Activated CD8-positive, alpha-beta memory T cell treated with anti-CD3 and anti-CD28 coated beads, Interleukin-2, amount 50 U/mL, for 48 hours (primary cell): ENCODE measurements at places on chromosomes 1 and 21.

DNA sequence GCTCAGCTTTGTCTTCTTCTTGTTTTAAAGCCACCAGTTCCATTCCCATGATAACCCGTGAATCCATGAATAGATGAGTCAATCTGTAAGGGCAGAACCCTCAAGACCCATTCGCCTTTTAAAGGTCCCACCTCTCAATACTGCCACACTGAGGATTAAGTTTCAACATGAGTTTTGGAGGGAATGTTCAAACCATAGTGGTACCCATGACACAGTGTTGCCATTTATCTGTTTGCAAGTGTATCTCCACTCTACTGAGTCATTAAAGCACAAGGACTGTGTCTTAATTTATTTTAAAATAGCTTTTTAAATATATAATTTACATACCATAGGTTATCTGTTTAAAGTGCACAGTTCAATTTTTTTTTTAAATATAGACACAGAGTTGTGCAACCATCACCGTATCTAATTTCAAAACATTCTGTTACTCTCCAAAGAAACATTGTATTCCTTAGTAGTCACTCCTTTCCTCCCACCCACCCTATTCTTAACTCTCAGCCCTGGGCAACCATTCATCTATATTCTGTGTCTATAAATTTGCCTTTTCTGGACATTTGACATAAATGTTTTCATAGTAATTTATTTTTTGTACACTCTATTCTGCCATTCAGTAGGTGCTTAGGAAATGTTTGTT, 4.8 kb upstream of the IL24 start:
- no peak for DNase-seq

GRCh38 chr1:112778137-112778536, 63.0 kb upstream of the PPM1J start:
- DNase-seq: no peak

- no peak for DNase-seq
These were observed 96.0 kb upstream of the SYT6 start for GRCh38 chr1:114249691-114250090.

- no peak for DNase-seq
These were observed 17.6 kb downstream of the RNU5D-1 start for GRCh38 chr1:44713321-44713781.

DNA sequence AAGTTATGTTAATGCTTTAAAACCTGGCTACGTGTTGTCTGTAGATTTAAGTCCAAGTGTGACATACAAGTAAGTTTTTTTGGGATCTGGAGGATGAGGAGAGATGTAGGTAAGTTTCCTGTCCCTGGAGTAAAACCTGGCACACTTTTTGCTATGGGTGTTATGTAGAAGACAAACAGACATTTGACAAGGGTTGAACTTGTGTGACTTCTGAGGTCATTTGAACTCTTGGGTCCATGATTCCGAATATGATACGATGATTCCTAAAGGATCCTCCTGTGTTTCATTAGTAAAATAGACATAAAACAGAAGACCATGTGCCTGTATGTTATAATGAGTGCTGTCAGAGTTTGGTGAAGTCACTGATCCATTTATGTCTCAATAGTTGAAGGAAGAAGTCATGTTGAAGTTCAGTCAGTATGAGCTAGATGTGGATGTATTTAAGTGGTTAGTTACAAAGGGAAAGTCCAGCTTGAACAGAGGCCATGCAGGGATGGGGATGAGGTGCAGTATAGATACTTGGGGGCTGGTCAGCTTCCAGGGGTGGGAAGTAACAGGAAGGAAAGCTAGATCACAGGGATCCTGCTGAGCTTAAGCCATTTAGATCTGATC, 44.3 kb downstream of the ARID1A start:
- DNase-seq: no peak

GRCh38 chr1:205572421-205572820, 59.4 kb downstream of the ELK4 start:
- DNase-seq: peak; percentile 3

GRCh38 chr1:201696217-201696761, 132.7 kb upstream of the IPO9 start:
- no peak for DNase-seq

DNA sequence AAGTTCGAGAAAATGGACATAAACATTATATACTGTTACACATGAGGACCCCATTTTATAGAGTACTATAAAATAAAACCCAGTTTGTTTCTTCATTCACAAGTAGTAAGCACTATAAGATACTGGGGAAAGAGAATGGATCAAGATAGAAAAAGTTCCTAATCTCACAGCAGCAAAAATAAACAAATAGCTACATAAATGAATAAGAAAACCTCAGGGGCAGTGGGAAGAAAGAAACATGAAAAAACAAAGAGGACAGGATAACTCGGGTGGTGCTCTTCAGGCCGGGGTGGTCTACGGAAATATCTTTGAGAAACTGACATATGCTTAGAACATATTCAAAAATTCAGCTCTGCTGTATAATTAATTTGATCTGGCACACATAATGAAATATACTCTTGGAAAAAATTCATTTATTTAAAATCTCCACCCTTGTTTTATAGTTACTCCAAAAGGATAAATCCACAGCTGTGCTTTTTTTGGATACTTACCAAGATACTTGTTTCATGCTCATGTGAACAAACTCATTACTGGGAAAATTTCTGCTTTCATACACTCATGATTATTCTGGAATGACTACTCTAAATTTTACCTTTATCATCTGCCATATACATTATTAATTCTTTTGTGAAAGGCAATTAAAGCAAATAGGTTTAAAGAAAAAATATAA, 20.0 kb downstream of the CEP170 start:
- DNase-seq: no peak

GRCh38 chr1:2604844-2605508, 18.4 kb downstream of the PRXL2B start:
- no peak for DNase-seq

- no peak for DNase-seq
These were observed 27.3 kb downstream of the SIPA1L2 start for GRCh38 chr1:232602622-232603021.
